AG08395 (cell line): ENCODE measurements at places on chromosomes 4 and X.
A peak's percentile ranks its signal among the peaks of the same experiment; 100 is the strongest.

DNA sequence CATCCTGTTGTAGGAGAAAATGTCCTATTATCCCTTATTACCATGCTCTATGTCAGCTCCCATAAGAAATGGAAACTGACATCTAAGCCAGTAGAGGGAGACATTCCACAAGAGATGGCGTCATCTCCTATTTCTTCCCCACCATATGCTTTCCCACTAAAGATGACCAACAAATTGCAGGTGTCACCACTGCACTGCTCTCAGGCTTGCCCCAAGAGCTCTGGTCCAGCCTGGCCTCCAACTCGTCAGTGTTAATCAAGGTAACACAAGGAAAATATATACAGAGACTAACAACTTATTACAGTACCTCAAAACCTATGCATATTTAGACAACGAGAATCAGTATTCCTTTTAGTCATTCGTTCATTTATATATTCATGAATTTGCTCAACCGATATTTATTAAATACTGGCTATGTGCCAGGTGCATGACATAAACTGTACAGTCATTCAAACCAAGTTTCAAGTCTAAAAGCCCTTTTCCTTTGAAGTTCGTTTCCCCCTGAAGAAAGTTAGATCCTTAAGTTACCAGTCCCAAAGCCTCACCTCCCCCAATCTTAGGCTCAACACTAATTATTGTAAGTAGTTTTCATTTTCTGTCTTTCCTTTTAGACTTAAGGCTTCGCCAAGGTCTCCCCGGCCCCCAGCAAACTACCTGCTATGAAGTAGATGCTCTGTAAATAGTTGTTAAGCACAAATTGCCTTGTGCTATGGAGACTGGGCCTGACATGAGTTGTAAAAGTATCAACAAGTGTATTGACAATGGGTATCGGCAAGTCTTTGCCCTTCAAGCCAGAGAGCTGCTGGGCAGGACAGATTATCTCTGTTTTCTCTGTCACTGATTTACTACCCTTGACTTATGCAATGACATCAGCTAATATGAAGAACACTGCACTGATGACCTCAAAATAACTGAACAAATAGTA is 3.1 kb upstream of the FGB start:
- DNase-seq: peak; percentile 45

- DNase-seq: no peak
Observed at GRCh38 chrX:52262195-52262546, 77.5 kb downstream of the MAGED4 start.

DNA sequence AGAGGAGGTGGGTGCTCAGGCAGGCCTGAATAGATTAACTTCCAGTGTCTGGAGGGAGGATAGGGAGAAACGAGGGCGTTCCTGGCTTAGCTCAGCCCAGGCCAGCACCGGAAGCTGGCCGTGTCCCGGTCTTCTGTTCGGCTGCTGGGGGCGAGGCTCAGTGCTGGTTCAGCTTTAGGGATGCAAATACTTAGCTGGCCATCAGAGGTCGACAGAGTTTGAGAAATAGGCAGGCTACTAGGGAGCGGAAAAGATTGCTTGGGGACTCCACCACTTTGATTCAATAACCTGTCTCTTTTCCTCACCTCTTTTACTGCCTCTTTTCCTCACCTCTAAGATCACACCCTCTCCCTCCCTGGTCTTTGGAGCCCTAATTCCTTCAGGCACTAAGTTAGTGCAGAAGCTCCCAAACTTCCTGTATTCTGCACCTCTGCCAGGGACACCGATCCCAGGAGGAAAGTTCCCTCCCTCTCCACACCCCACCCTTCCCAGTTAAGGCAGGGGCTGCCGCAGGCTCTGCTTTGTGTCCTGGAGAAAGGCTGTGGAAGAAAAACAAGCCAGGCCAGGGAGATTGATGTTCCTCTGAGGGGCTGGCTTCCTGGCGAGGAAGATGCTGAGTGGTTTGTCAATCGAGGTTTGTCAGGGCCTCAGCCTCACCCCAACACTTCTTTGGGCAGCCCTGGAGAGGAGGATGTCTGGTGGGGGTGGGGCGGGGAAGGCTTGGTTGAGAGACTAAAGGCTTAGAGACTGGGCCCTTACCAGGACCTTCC is 6.0 kb upstream of the EFNB1 start:
- peak; percentile 67 for DNase-seq

DNA sequence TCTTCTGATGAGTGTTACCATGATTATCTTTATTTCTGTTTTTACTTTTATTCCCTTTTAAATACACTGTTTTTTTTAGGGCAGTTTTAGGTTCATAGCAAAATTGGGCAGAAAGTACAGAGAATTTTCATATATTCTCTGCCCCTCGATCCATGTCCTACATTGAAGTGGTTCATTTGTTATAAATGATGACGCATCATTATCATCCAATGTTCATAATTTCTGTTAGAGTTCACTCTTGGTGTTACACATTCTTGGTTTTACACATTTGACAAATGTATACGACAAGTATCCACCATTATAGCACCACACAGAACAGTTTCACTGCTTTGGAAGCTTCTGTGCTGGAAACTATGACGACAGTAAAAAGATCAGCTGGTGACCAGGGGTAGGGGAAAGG is 578.1 kb upstream of the AADAT start:
- DNase-seq: no peak

GRCh38 chrX:123303429-123303828 is 119.4 kb downstream of the GRIA3 start:
- DNase-seq: no peak

- DNase-seq: no peak
Observed at GRCh38 chr4:55411621-55412020, 15.9 kb downstream of the TMEM165 start.

DNA sequence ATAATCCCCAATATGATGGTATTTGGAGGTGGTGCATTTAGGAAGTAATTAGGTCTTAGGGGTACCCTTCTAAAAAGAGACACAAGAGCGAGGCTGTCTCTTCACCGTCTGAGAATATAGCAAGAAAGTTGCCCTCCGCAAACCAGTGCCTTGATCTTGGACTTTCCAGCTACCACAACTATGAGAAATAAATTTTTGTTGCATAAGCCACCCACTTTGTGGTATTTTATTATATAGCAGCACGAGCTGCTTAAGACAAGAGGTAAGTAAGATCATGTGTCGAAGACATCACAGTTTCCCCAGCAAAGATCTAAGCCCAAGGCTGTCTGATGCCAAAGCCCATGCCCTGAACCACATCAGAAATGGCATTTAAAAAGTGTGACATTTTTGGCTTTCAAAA is 9.6 kb upstream of the EXOSC9 start:
- DNase-seq: peak; percentile 66

- DNase-seq: peak; percentile 9
Observed at GRCh38 chrX:105190252-105190853, 30.1 kb downstream of the TEX13A start.

DNA sequence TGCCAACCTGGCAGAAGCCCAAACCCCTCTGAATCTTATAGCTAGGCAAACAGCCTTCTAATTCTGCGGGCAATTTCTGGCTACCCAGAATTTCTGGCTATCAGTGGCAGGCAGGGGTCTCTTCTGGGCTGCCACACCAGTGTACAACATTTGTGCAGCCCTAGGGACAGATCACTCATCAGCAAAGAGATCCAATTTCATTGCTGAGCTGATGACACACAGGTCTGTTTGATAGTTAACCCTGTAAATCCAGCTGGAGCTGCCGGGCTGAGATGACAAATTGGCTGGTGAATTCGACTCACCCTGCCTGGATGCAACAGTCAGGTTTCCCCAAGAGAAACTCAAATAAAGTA is 2.4 kb downstream of the MID1 start:
- DNase-seq: no peak

DNA sequence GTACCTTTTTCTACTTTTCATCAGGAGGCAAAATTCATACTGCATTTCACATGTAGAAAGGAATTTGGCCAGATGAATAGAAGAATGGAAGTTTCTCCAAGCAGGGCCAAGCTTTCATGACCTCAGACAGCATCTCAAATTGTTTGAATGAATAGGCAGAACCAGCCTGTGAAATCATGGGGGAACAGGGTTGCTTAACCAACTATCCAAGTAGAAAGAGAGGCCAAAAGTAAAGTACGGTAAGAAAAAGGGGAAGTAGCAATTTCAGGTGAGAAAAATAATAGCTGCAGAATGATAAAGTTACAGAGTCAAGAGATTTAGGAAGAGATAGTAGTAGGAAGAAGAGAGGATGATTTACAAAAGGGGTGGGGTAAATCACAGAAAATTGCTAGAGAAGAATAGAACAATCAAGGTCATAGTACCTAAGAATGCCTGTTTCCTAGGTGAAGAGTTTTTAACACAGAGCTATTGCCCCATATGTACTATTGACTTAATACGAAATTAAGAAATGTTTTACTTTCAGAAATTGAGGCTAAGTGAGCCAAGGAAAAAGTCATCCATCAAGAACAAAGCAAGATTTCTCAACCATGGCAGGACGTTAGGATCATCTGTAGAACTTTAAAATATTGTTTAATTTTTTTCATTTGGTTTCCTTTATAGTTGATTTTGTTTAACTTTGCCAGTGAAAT is 177.1 kb upstream of the TET2 start:
- DNase-seq: no peak

DNA sequence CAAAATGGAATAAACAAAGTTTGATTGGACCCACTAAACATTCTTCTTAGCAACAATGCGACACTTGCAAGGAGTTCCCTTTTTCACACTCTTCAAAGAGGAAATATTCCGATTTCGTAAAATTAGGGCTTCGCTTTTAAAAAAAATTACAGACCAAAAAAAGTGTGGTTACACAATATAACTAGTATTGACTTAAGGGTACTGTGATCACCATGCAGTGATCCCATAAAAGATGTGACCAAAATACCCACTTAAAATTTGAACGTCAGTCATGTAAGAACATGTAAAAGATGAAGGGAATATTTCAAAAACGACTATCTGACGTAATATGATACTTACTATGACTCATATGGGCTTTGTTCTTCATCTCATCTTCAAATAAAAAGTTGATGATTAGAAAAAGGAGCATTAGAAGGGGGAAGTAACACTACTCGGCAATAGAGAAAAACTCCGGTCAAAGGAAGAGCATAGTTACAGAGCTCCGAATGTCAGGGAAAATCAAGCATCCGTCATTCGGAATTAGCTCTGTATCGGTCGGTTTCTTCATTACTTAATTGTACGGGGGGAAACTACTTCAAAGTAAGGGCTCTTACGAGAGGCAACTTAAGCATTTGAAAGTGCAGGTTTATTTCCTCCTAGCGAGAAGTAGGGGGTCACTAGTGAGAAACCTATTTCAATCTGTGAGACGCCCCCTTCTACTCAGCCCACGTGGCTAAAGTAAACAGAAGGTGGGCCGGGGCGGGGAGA is 1.3 kb upstream of the TET2 start:
- DNase-seq: no peak

DNA sequence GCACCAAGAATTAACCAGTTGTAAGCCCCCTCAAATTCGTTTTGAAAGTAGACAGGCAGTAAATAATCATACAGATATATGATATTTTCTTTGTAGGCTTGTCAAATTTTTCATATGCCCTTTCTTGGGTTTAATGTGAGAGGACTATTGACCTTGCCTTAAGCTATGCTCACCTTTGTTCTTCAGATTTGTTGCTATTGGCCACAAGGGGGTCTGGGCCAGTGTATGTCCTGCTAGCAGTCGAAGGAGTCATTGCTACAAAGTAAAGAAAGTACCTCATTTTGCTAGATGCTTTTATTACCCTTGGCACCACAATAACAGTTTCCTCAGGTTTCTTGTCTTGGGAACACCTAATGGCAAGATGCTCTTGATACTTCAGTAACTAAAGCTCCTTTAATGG is 51.7 kb downstream of the IGSF1 start:
- no peak for DNase-seq

GRCh38 chr4:14130551-14130950 is 503.0 kb upstream of the BOD1L1 start:
- peak; percentile 10 for DNase-seq

- DNase-seq: no peak
Observed at GRCh38 chr4:166957451-166957850, 276.8 kb downstream of the SPOCK3 start.

DNA sequence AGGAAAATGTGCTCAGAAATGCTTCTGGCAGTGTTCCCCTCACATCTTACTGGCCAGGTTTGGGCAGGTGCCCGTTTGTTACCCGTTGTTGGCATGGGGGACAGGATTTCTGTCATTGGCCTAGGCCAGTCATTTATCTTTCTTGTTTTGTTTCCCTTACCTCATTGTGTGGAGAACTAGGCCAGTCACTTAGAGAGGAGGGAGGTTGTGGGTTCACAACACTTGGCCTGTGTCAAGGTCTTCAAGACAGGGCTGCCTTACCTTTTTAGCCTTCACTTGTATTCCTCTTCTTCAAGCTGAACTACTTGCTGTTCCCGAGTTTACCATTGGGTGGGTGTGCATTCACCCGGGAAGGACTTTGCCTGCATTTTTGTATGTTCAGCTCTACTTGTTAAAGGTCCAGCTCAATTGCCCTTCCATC is 17.7 kb downstream of the SNX25 start:
- DNase-seq: no peak

DNA sequence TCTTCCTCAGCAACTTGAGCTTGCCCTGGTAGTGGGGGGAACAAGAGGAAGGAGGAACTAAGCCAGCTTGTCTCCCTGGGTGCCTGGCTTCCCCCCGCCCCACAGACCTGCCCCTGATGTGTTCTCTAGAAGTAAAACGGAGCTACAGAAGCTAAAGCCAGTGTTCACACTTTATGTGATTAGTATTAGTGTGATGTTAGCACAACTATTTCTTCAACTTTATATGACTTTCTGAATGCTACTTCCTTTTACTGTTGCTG is 10.7 kb downstream of the RGS12 start:
- no peak for DNase-seq

DNA sequence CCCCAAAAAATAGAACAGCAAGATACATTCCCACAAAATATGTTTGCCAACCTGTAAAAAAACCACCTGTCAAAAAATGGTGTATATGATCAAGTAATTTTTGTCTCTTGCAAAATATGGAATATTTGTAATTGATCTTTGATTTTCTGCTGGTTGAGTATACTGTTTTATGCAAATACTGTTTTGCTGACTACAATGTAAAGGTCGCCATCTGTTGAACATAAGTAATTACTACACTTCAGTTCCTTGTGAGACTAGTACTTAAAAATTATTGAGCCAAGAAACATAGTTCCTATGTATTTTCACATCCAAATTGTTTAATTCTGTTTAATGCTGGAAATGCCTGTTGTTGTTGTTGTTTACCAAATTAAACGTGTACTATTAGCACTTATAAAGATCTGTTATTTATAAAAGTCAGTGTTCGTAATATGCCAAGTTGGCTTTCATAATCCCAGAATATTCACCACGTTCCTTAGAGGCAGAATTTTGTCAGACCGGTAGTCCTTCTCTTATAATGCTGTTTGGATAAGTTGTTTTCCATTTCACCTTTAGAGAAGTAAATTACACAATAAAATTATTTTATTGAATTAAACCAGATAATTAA is 144.2 kb downstream of the PDLIM5 start:
- DNase-seq: peak; percentile 56

- no peak for DNase-seq
Observed at GRCh38 chr4:82358847-82359246, 14.9 kb downstream of the HNRNPD start.

GRCh38 chr4:1780435-1780834 is 12.7 kb upstream of the FGFR3 start:
- no peak for DNase-seq

DNA sequence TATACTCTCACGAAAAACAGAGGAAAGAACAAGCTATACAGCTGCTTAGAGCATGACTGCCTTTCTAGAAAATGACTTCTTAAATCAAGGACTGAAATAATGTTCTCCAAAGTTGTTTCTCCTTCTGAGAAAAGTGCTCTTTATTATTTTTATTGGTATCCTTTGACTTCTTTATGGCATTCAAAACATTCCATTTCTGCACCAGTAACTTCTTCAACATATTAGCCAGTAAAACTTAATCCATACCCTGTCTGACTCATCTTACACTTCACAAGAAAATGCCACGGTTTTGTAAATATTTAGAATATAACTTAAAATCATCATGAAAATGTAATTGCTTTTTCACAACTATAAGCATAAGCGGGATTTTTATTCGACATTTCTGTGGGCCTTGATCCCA is 180.4 kb downstream of the NR3C2 start:
- no peak for DNase-seq
